ENCODE measurements at places on chromosomes 5 and 9. TPM values are rescaled to one million over a fixed set of nuclear protein-coding genes. Genes with fewer than 3 reads are reported as not detected.

- no peak for DNase-seq
- H3K4me1 ChIP-seq: no peaks in the 10 kb centered on the region
- no peaks in the 10 kb centered on the region for H3K36me3 ChIP-seq
- no peak overlapping the region for H3K4me3 ChIP-seq
Measured at GRCh38 chr5:69477170-69477569, 15.4 kb upstream of the OCLN start.

Gene ANXA2R
- total RNA-seq: 53.1 TPM

DNA sequence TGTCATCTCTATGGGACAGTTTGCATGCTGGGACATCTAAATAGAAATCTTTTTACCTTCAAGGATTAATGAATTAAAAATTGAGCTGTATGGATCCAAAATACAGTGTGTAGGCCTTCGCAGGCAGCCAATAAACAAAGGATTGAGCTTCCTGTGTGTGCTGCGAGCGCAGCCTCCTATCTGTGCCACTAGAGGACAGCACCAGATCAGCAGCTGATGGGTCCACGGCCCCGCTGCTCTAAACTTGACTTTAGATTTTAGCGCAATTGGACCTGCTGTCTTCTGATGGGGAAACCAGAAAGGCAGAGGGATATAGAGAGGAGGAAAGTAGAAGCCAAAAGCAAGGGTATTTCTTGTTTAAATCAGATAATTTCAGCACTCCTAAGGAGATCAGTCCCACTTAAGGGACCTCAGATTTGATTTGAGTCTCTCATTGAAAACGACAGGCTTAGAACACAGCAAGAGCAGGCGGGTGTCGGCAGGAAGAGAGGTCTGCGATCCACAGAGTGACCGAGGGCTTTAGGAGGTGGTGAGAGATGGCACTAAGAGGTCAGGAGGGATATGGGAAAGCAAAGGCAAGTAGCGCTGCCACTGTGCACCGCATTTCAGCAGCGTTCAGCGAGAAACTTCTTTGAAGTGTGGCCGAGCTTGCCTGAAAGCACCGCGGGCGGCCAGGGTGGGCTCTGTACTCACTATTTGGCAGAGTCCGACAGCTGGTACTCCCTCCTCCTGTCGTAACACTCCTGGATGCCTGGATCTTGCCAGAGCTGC lies 214.3 kb downstream of the GNA14 start:
- no peak overlapping the region for H3K4me3 ChIP-seq
- peaks cover 12% of the 10 kb centered on the region for H3K27me3 ChIP-seq
- no peaks in the 10 kb centered on the region for H3K4me1 ChIP-seq
- H3K27ac ChIP-seq: no peak overlapping the region

Gene SHOC1
- total RNA-seq: not detected

Gene CTNNA1
- 13.5 TPM for total RNA-seq

Gene ANKRD34B
- total RNA-seq: not detected

DNA sequence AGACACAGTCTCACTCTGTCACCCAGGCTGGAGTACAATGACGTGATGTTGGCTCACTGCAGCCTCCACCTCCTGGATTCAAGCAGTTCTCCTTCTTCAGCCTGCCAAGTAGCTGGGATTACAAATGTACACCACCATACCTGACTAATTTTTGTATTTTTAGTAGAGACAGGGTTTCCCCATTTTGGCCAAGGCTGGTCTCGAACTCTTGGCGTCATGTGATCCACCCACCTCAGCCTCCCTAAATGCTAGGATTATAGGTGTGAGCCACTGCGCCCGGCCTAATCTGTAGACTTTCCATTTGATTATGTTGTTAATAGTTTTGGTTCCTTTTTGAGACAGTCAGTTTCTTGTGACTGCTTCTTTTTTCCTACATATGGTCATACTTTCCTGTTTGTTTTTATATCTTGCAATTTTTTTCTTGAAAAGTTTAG lies 31.0 kb downstream of the MTREX start:
- H3K36me3 ChIP-seq: peaks cover 4% of the 10 kb centered on the region
- no peak overlapping the region for H3K4me3 ChIP-seq
- no peak overlapping the region for H3K27ac ChIP-seq

DNA sequence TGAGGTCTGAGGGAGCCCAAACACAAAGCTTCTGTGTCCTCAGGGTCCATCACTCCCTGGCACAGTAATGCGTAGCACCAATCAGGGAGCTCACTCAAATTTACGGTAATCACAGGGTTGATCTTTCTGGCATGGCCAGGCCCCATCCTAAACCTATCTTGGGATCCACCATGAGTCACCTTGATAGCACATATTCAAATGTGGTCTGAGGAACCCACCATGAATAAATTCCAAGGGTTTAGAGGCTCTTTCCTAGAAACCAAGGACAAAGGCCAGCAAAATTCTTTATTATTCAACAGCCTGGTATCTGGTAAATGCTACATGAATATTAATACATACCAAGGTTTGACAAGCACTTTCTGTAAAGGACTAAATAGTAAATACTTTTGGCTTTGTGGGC lies 254.5 kb downstream of the TLR4 start:
- no peaks in the 10 kb centered on the region for H3K4me1 ChIP-seq
- H3K27ac ChIP-seq: no peak overlapping the region
- H3K27me3 ChIP-seq: no peaks in the 10 kb centered on the region
- no peaks in the 10 kb centered on the region for H3K36me3 ChIP-seq

DNA sequence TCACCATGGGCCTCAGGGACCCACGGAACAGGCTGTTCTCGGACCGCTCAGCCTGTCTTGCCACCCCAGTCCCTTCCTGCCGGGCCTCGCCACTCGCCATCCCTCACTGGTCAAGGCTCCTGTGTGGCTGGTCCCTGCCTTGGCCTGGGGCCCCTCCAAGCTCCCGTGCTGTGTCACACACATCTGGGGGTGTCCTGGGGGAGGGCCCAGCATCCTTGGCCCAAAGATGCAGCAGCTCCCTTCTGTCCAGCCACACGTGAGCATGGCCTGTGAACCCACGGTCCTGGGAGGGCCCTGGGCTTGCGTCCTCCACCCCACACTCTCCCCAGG lies 425 bp upstream of the EGFL7 start:
- no peaks in the 10 kb centered on the region for H3K36me3 ChIP-seq
- H3K4me3 ChIP-seq: no peak overlapping the region
- H3K27ac ChIP-seq: no peak overlapping the region
- H3K27me3 ChIP-seq: peaks cover 91% of the 10 kb centered on the region
- peaks cover 3% of the 10 kb centered on the region for H3K4me1 ChIP-seq

- no peak overlapping the region for H3K4me3 ChIP-seq
- no peaks in the 10 kb centered on the region for H3K36me3 ChIP-seq
- H3K27me3 ChIP-seq: no peaks in the 10 kb centered on the region
- H3K27ac ChIP-seq: peak overlapping the region; percentile 88
- DNase-seq: no peak
Measured at GRCh38 chr5:56670916-56671315, 144.4 kb upstream of the MAP3K1 start.

- no peaks in the 10 kb centered on the region for H3K27me3 ChIP-seq
- no peak for DNase-seq
- no peaks in the 10 kb centered on the region for H3K4me1 ChIP-seq
- H3K27ac ChIP-seq: no peak overlapping the region
Measured at GRCh38 chr5:51996356-51996861, 613.2 kb downstream of the ISL1 start.

- peak overlapping the region; percentile 43 for H3K4me3 ChIP-seq
- DNase-seq: no peak
- peaks cover 8% of the 10 kb centered on the region for H3K27me3 ChIP-seq
Measured at GRCh38 chr5:66828046-66828547, 231.9 kb downstream of the MAST4 start.

All from T-cell (primary cell).